Activated T-cell treated with anti-CD3 and anti-CD28 coated beads, Interleukin-2, amount 50 U/mL, for 72 hours (primary cell): ENCODE measurements at places on chromosomes 12 and 14. TPM values are rescaled to one million over a fixed set of nuclear protein-coding genes. Genes with fewer than 3 reads are reported as not detected.

GRCh38 chr12:2288875-2289274 lies 236.1 kb downstream of the CACNA1C start:
- DNase-seq = no peak

DNA sequence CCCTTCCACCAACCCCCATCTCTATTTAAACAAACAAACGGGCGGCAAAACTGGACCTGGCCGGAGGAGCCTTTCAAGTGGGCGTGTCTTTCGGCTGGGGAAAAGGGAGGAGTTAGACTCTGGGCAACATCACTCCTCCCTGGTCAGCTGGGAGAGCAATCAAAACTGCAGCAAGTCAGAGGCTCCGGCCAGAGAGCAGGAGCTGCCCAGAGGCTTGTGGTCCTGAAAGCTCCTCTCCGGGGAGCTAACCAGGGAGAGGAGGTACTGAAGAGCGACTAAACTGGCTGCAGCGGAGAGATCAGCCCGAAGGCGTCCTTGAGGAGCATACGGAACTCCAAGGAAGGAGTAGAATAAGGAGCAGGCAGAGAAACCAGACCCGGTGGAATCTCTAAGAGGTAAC lies at the start of gene NEUROD4:
NEUROD4 (plus strand) TSS at position 191 of the 400 bp plus-strand sequence. CDS start 6,466 bp downstream, outside the sequence.
- DNase-seq = peak; percentile 9

The NAV3 gene
- not detected for total RNA-seq

DNA sequence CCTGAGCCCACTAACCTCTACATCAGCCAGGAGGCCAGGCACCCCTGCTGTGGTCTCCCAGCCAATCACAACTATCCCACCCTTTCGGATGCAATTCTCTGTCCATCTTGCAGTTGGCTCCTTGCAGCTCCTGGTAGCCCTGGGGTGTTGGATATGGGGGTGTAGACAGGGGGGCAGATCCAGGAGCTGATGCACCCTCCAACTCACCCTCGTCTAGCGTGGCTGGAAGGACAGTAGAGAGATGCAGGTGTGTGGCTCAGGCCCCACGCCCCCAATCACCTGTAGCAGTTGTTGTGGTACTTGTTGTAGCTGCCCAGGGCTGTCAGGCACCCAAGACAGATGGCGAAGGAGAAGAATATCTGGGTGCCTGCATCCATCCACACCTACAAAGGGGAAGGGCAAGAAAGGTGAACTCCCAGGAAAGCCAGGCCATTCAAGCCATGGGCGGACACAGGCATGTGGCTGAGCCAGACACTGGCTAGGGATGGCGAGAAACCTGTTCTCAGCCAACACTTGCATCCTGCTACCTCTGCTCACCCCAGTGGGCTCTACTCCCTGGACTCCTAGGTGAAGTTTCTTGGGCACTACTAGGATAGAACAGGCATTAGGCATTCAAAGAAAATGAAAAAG lies 13.4 kb upstream of the SLC6A12 start:
- DNase-seq = no peak

- no peak for DNase-seq
Measured at GRCh38 chr14:44166611-44167010, 340.5 kb downstream of the FSCB start.
